ENCODE measurements at places on chromosomes 2 and 18.
A peak's percentile ranks its signal among the peaks of the same experiment; 100 is the strongest.

DNA sequence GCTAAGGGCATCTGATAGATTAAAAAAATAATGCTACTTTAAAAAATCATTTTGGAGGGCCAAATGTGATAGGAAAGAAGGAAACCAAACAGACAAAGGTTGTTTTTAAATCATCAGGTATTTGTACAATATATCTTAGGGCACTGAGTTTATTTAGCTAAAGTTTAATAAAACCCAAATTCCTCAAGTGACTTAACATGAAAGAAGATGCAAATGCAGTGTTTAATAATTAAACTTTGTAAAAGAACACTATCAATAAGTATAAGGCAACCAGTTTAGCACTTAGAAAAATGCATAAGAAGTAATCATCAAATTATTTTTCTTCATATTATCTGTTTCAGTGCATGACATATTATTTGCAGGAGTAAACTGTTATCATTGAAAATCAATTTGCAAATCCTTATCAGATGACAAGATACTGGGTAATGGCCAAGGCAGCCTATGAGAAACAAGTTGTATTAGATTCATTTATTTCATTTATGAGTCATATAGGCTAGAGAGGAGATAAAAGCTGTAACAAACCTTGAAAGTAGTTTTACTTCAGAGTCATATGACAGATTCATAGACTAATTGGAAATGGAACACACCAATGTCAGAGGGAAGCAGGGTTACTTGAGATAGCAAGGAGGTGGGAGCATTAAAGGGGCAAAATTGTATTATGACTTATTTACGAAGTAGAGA, 165.5 kb downstream of the GCA start:
- no peak for DNase-seq

GRCh38 chr2:28082131-28082530, 191.6 kb downstream of the BABAM2 start:
- DNase-seq: no peak

DNA sequence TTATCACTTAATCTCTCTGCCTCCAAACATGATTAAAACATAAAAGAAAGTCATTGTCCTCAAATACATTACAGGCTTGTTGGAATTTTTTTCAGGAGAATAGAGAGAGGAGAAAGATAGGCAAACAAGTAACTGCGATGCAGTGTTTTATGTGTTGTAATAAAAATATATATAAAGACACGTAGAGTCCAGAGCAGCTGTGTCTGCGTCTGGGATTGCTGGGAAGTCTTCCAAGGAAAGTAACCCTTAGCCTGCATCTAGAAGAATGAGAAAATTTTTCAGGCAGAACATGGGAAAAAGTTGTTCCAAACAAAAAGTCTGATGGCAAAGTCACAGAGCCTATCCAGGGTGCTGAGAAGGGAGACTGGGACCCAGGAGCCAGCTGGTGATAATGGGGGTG, 91.8 kb upstream of the ST6GAL2 start:
- DNase-seq: no peak

DNA sequence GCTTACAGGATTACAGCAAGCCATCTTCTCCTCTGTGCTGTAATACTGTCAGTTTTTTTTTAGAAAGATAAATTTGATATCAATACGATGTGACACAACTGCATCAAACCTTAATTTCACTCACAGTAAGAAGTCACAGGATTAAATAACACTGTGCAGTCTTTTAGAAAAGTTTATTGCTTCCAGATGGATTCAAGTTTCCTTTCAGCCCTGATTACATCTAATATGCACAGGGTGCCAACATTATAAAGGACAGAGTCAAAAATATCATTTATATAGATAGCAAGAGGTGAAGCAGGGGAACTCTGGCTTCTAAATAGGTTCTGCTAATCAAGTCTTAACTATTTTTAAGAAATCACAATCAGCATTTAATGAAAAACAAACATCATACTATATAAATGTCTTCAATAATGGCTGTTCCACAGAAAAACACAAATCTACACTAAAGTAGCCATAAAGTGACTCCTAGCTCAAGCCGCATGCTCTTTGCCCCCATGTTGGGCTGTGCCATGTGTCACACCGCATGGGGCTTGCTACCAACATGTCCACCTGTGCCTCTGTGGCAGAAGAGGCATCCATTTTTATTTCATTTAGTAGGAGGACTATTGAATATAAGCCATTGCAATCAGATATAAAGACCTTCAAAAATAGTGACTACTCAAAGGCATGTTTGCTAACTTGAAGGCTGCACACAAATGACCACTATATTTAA, 35.0 kb downstream of the CERKL start:
- DNase-seq: no peak

DNA sequence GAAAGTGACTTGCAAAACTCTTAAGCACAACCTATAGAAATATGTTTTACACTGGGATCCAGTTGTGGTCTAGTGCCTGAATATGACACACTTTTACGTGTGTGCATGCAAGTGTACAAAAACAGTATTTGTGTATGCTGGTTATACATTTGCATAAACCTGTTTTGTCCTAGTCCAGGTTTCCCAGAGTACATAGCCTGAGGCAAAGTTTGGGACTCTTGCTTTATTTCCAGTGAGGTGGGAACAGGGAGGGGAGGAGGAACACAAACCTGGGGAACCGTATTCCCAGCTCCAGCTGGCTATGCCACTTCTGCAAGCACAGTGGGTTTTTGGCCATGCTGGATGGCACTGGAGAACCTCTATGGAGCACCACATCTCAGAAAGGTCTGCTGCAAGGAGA, 481.1 kb upstream of the HS6ST1 start:
- no peak for DNase-seq

DNA sequence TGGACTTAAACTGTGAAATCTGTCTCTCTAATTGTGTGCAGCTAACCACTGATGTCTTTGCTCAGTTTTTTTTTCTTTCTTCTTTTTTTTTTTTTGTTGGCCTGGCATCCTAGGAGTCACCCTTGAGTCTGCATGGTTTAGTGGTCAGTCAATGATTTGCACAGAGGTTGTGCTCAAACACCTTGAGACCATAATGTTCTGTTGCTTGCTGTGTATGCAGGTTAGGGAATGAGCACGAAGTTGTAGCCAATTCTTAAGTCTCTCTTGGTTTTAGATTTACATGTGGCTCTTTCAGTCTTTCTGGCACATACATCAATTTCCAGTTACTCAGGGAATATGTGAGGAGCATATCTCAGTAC, 16.7 kb downstream of the PLB1 start:
- DNase-seq: no peak

DNA sequence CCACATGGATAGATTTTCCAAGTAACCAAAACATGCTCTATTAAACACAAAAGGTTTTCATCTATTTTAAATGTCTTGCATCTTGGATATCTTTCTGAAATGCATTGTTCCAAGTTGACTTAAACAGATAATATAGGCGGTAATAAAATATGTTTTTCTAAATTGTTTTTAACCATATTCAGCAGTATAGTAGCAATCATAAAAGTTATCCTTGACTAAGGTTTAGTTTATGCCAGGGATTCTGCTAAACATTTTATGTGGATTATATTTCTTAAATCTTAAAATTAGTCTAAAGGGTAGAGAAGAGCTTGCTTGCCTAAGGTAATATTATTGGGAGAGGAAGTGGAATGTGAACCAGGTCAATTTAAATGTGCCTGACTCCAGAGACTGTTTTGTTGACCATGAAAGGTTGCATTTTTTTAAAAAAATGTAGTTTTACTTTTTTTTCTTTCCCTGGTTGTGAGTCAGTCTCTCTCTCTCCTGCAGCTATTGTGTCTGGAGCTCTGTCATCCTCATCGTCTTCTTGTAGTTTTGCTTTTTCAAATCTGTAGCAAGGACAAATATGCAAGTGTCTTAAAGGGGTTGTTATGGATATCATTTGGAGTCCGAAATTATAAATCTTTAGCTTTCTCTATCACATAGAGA, 309.1 kb upstream of the COL3A1 start:
- no peak for DNase-seq

GRCh38 chr18:79679552-79680099, at the start of gene CTDP1:
Gene CTDP1, plus strand, starts transcription at chr18:79679803. Its CDS starts 145 bp downstream, at chr18:79679948.
- DNase-seq: peak; percentile 41

DNA sequence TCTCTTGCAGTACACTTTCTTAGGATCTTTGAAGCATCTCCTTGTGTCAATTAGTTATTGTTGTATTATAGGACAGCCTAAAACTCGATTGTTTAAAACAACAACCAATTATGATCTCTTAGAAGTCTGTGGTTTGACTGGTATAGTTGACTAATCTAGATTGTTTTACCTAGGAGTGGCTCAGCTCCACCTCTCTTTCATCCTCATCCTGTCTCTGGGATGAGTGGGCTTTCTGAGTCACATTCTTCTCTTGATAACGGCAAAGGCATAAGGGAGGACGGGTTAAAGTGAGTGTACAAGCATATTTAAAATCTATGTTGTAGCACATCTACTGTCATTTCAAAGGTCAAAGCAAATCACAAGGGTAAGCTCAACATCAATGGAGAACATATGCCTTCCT, 102.3 kb upstream of the GULP1 start:
- no peak for DNase-seq

- no peak for DNase-seq
Measured at GRCh38 chr2:96098900-96099590, 17.3 kb downstream of the ADRA2B start.

GRCh38 chr2:25000036-25000435, 28.3 kb upstream of the DNAJC27 start:
- DNase-seq: no peak

GRCh38 chr2:72109904-72110303, 37.8 kb downstream of the CYP26B1 start:
- no peak for DNase-seq

DNA sequence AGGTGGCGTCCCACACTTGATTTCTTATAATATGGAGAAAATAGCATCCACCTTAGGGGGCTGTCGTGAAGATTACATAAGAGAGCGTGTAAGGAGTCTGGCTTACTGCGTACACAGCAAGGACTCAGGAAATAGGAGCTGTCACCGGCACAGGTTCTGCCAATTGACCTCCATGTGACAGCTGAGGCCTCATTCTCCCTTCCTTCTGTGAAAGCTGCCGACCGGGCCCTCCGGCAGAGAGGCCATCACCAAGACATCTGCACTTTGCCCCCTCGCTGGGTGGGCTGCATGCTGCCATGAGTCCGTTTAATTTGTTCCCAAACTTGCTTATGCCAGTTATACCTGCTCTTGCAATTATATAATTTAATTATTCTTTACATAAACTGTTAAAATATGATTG, 27.7 kb downstream of the HS1BP3 start:
- no peak for DNase-seq

GRCh38 chr2:44769349-44770011, 172.0 kb upstream of the SIX3 start:
- DNase-seq: peak; percentile 23

GRCh38 chr18:49959176-49959575, 145.8 kb upstream of the ACAA2 start:
- no peak for DNase-seq

DNA sequence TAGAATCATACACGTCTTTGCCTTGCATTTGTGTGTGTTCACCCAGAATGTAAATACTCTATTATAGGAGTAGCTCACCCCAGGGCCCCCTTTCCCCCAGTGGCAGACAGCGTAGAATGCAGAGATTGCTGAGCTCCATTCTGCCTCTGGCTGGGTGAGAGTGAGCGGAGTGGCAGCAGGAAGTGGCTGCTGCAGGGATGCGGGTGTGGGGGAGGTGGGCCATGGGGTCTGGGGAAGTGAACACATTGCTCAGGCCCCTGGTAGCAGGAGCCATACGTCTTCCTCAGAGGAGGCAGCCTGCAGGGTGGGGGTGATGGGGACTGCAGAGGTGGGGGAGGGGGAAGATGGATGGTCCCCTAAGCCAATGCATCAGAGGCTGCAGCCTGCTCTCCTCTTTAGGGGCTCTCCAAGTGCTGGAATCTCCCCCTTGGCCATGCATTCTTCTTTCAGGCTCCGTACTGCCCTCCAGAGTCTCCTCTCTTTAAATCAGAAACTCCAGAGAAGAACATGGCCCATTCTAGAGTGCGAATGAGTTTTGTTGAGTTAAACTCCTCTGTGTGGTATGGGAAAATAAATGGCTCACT, 72.2 kb downstream of the CELF4 start:
- no peak for DNase-seq

DNA sequence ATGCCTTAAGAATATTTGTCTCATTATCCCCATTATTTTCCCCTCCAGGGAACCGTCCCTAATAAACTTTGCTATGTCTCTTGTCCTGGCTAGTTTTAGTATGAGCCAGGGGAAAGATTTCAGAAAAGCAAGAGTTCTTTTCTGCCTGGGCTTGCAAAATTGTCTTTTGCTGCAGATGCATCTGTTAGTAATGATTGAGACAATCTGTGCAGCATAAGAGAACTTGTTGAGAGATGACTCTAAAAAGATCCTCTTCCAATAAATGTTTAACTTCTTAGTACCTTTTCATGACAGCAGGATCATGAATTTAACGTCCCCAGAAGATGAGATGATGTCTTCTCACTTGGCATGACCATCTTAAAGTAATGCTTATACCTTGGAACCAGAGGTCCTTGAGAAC, 172.5 kb upstream of the CREB1 start:
- peak; percentile 25 for DNase-seq

DNA sequence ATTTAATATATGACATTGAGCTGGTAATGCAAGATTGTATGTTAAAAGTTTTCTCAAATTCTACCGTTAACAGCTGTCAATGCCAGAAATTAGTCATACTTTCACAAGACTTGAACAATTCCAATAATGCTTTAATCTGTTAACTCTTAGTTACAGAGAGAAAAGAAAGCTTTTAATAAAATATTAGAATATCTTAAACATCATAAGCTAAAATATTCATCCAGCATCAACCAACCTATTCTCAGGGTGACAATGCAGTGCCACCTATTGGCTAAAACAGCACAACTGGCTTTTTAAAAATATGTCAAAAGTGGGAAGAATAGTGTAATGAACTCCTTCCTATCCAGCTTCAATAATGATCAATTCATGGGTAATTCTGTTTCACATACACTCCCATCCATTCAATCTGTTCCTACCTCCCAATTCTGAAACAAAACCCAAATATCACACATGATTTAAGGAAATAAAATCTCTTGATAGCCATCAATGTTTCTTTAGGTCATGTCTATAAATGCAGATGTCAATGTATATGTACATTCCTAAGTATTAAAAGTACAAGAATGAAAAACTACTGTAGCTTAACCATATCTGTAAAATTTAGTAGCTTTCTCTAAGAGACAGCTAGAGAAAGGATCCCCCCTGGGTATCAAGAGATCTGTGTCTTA, 79.8 kb upstream of the CCDC141 start:
- peak; percentile 8 for DNase-seq

- DNase-seq: no peak
Measured at GRCh38 chr18:47184419-47185050, 8.4 kb upstream of the IER3IP1 start.

DNA sequence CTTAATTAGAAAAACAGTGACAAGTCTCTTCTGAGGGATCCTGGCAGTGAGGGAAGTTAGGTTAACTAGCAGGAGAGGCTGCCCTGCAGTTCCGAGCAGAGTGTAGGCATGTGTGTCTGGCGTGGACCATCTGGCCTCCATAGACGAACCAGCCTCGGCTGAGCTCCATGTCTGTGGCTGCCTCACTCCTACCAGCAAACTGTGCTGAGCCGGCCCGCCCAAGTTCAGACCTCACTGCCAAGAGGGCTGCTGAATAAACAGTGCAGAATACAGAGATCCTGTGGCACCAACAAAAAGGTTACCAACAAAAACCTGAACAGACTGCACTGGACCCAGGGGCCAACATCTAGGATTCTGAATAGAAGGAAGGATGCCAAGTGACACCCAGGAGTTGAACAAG, 27.3 kb downstream of the INO80C start:
- no peak for DNase-seq
